ENCODE measurements at places on chromosomes 7 and 10.

GRCh38 chr10:30999070-30999712, 32.5 kb downstream of the ZNF438 start:
- DNase-seq, result no peak

- DNase-seq, result no peak
Observed at GRCh38 chr7:35676211-35676610, 18.7 kb downstream of the HERPUD2 start.

DNA sequence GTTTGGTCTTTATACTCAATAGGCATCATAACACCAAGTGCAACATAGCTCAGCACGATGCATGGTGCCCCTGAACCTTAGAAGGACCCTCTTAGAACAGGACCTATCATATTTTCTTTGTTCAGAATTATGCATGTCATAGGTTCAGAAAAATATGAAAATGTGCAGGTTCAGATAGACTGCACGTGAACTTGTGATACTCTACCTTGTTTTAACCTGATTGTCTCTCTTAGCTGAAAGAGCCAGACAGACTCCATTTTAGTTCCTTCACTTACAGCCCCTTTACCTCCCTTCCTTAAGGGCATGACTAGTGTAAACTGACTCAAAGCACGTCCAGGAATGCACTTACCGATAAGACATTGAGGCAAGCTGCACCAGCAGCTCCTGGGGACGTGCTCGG, 35.1 kb downstream of the MYOF start:
- no peak for DNase-seq

DNA sequence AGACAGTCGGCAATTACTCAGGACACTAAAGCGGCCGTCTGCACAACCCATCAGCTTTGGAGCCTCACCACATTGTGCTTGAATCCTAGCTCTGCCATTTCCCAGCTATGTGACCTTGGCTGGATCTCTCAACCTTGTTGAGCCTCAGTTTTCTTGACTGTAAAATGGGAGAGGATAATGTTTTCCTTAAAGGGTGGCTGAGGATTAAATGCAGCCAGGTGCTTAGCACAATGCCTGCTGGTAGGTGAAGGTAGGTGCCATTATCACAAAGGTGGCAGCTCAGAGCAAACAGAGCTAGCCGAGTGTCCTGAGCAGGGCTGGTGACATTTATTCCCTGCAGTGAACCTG, 508.5 kb upstream of the ZMIZ1 start:
- DNase-seq, result no peak

GRCh38 chr10:63106111-63106755, 26.9 kb upstream of the NRBF2 start:
- DNase-seq, result no peak

- no peak for DNase-seq
Observed at GRCh38 chr10:14259696-14260566, 70.8 kb downstream of the FRMD4A start.

GRCh38 chr7:30363778-30364563, 79.6 kb downstream of the ZNRF2 start:
- no peak for DNase-seq

GRCh38 chr10:122020226-122020625, 31.3 kb downstream of the TACC2 start:
- no peak for DNase-seq

- DNase-seq, result no peak
Observed at GRCh38 chr10:4780782-4781181, 45.2 kb upstream of the AKR1E2 start.

DNA sequence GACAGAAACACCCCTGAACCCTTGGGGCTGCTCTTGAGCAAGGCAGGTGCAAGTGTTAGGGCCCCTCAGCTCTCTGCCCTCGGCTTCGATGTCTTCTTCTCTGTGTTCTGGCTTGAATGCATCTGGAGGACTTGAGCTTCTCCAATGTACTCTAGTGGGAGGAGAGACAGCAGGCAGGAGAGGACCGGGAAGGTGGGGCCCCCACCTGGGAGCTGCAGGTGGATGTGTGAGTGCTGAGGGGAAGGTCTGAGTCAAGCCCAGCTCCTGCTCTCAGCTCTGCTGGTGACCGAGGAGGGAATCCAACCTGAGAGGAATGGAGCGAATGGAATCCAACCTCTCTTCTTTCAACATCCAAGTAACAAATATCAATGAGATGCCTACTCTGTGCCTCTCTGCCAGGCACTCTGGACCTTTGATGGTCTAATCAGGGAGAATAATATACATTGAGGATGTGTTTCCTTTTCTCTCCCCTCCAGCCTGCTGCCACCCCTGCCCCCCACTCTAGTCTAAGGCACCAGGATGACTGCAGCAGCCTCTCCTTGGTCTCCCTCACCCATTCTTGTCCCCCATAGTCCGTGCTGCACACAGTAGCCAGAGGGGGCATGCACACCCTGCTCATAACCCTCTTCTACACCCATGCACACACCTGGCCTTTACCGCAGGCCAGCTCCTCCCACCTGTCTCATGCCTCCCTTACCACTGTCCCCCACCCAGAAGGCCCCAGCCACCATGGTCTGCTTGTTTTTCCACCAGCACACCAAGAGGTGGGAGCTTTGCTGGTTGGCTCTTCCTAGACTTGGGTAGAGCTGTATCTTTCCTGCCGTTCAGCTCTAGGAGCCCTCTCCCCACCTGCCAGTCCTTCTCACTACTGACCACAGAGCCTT, 13.6 kb downstream of the TBATA start:
- DNase-seq, result no peak

- DNase-seq, result no peak
Observed at GRCh38 chr10:75695994-75696393, 264.6 kb downstream of the LRMDA start.

GRCh38 chr7:128437426-128438332, 18.0 kb upstream of the HILPDA start:
- DNase-seq, result no peak

DNA sequence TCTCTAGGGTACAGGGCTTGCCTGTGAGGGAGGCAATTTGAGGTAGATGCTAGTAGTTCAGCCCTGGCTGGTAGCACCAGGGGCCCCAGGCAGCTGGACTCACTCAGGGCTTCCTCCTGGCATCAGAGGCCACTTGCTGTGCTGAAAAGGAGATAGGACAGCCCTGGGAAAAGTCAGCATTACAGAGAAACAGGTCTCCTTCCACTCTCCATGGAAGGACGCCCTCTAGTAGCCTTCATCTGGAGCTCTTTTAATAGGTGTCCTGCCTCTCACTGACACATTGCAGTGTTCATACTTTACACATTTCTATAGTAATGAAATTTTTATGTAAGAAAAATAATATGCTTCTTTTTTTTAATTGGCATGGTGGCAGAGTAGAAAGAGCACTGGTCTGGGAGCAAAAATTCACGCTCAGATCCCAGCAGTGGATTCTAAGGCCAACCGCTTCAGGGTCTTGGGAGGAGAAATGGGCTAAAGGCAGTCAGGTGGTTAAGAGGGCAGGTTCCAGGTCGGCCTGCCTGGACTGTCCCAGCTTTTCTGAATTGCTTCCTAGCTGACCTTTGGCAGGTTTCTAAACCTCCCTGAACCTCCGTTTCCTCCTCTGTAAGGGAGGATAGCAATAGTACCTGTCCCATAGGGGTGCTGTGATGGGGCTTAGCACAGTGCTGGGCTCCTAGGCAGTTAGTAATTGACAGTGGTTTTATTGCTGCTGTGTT, 35.8 kb downstream of the AIFM2 start:
- no peak for DNase-seq

All from activated B cell treated with CpG ODN at 0.5 μM for 24 hours (primary cell).